Fibroblast of pulmonary artery (primary cell): ENCODE measurements at places on chromosomes 2 and 18.

DNA sequence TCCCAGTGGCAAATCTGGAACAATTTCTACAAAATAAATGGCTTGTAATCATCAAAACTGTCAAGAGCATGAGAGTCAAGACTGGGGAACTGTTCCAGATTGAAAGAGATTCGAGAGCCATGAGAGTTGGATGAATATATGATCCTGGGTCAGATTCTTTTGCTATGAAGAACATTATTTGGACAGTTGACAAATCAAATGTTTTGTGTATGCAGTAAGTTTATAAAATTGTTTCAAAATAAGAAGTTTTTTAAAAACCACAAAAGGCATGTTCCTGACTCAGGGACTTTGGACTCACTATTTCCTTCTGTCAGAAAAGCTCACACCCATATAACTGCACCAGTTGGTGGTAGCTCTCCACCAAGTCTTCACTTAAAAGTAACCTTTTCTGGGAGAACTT lies 38.5 kb downstream of the ROCK2 start:
- peak; percentile 82 for DNase-seq

GRCh38 chr18:79452190-79452990 lies 56.7 kb downstream of the NFATC1 start:
- DNase-seq: no peak

- no peak for DNase-seq
These were observed 16.2 kb upstream of the GLI2 start for GRCh38 chr2:120719491-120719890.

- no peak for DNase-seq
These were observed 194.1 kb downstream of the MIB1 start for GRCh38 chr18:21934766-21935015.

- no peak for DNase-seq
These were observed 100.4 kb downstream of the CCDC141 start for GRCh38 chr2:178949584-178949983.

GRCh38 chr2:19669559-19669958 lies 232.2 kb downstream of the TTC32 start:
- no peak for DNase-seq

- DNase-seq: peak; percentile 64
These were observed 4.6 kb downstream of the MRPL33 start for GRCh38 chr2:27776097-27776496.

- DNase-seq: no peak
These were observed 254.5 kb downstream of the PARD3B start for GRCh38 chr2:204799791-204800190.

- no peak for DNase-seq
These were observed 238.2 kb downstream of the CDH7 start for GRCh38 chr18:65988972-65989371.

GRCh38 chr2:120442541-120442922 lies 96.6 kb downstream of the INHBB start:
- DNase-seq: no peak

- DNase-seq: no peak
These were observed 44.2 kb downstream of the TAF1B start for GRCh38 chr2:9887513-9887912.

GRCh38 chr2:19775838-19776237 lies 125.9 kb downstream of the TTC32 start:
- DNase-seq: peak; percentile 82

DNA sequence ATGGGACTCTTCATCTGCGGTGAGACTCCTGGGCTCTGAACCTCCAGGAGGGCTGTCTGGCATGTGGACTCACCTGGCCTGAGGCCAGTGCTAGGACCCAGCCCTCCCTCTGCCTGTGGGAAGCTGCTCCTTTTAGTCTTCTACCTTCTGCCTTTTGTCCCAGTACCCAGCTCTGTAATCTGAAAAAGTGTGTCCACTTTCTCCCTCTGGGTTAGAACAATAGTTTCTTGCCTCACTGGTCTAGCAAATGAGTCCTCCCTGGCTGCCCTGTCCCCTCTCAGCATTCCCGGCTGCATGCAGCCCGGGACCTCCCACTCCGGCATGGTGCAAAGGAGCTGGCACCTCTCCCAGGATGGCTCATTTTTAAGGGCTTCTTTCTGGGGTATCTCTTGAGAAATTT lies 25.9 kb downstream of the GKN2 start:
- DNase-seq: no peak

- DNase-seq: peak; percentile 98
These were observed at the start of gene C2orf42 for GRCh38 chr2:70190418-70191243. Gene C2orf42, minus strand, starts transcription at chr2:70191019. Its CDS starts 9,034 bp downstream, at chr2:70181985.

DNA sequence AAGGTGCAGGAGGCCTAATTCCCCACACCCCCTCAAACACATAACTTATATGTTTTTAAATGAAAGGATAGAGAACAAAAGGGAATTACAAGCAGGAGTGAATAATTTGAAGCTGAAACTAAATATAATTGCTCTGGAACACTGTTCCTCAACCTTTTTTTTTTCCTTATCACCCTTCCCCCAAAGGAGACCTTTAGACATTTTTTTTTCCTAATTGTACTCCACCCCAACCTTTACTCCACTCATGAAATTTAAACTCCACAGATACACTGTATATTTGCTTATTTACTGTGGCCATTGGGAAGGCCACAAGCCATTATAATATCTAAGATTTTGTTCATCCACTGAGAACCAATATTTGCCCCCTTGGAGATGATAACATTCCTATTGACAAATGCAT lies 45.4 kb upstream of the PELI1 start:
- no peak for DNase-seq

GRCh38 chr18:62206593-62206992 lies 19.5 kb downstream of the RELCH start:
- DNase-seq: no peak
